NCI-H524 (cell line): ENCODE measurements at places on chromosomes 12 and 14.

- DNase-seq: no peak
Measured at GRCh38 chr14:23062002-23062401, 4.7 kb upstream of the CDH24 start.

DNA sequence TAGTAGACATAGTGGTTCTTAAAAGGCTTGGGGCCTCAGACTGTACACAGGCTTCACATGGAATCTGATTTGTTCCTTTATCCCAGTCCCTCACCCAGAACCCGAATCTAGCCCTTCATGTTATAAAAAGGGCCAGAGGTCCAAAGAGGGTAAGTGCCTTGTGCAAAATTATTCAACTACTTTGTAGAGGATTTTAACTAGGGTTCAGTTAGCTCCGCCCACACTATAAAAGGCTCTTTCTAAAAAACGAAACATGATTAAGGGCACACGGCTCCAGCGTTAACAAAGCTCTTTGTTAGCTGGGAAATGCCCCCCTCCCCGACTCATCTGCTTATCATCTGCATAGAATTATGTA, 3.2 kb upstream of the SOCS2 start:
- no peak for DNase-seq

GRCh38 chr14:29262979-29263378, 496.4 kb downstream of the FOXG1 start:
- DNase-seq: no peak

DNA sequence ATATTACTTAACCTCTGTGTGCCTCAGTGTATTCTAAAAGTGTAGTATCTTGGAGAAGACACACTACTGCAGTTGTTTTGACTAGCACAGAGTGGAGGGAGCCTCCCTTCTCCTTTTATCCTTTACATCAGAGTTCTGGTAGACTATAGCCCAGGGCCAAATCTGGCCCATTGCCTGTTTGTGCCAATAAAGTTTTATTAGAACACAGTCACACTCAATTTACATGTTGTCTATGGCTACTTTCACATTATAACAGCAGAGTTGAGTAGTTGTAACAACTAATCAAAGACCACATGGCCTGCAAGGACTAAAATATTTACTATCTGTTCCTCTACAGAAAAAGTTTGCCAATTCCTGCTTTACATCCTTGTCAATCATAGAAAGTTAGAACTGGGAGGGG, 27.7 kb upstream of the IGF1 start:
- DNase-seq: no peak

DNA sequence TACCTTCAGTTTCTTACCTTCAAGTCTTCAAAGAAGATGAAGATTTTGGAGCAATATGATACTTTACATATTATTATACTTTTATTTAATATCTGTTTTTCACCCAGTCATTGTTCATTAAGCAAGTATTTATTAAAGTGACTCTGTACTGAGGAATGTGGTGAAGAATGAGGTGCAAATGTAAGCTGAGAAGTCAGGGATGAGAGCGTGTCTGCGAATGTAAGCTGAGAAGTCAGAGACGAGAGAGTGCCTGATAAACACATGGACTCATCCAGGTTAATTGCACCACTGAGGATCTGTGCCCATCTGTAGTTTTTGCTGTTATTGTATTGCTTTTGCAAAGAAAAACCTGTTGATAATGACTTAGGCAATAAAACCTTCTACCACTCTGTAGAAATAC, 211.9 kb upstream of the FAR2 start:
- peak; percentile 66 for DNase-seq

DNA sequence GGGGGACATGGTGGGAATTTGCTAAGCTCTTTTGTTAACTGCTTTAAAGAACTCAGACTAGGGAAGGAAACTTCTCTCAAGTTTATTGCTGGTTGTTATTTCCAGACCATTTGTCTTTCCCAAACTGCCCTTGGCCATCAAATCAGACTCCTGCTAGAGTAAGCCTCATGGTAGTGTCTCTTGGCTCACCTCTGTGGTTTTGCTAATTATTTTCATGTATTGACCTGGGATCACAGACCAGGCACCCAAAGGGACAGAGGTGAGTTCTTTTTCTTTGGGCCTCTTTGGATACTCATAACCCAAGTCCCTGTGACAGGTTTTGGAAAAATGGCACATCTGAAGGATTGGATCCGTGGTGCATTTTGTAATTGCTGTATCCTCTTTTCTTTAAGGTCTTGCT, 11.2 kb downstream of the ETV6 start:
- DNase-seq: no peak

DNA sequence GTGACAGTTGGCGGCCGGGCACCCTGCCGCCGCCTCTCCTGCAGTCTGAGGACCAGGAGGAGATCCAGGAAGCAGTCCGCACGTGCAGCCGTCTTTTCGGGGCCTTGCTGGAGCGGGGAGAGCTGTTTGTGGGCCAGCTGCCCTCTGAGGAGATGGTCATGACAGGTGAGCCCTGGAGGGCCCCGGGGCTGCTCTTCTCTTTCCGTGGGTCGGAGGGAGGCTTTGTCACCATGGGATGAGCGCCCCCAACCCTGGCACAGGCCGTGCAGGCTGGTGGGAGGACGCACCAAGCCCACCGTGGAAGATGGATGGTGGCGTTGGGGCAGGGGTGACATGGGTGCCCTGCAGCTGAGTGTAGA, 532 bp downstream of the NOC4L start:
- no peak for DNase-seq

- no peak for DNase-seq
Measured at GRCh38 chr12:27981874-27982273, 9.3 kb upstream of the PTHLH start.

GRCh38 chr12:89418228-89418910, 66.1 kb upstream of the DUSP6 start:
- no peak for DNase-seq

- no peak for DNase-seq
Measured at GRCh38 chr12:96677363-96677762, 188.0 kb downstream of the CFAP54 start.

DNA sequence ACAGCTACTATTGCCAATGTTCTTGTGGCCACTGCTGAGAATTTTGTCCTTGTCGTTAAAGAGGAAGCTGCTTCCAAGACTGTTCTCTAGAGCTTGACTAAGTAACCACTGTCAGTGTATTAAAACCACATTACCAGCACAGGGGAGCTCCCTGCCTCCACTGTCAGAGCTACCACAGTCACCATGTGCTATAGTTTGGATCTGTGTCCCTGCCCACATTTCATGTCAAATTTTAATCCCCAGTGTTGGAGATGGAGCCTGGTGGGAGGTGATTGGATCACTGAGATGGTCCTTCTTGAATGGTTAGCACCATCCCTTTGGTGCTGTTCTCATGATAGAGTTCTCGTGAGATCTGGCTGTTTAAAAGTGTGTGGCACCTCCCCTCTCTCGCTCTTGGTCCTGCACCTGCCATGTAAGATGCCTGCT, 23.2 kb upstream of the RAP1B start:
- DNase-seq: no peak

DNA sequence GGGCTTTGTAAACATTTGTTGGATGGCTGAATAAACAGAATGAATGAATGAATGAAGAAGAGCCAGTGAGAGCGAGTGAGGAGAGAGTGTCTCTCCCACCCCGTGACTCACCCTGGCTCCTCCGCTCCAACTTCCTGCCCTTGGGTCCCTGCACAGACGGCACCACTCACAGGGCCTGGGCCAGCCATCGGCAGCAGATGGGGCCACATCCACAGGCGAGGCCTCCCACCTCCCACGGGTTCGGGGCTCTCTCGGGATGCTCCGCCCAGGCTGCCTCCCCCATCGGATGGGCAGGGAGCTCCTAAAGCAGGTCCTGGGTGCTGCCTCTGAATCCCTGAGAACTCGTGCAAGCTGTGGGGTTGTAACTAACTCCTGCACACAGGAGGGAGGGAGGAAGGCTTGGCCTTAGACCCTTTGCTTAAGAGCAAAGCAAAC, 41.3 kb downstream of the CCNK start:
- peak; percentile 63 for DNase-seq

GRCh38 chr12:49017891-49018260, 700 bp downstream of the PRKAG1 start:
- no peak for DNase-seq

GRCh38 chr14:91575469-91576208, 65.5 kb upstream of the PPP4R3A start:
- no peak for DNase-seq

- no peak for DNase-seq
Measured at GRCh38 chr14:53526200-53526599, 373.1 kb upstream of the DDHD1 start.
